ENCODE measurements at places on chromosomes 3 and 15.

DNA sequence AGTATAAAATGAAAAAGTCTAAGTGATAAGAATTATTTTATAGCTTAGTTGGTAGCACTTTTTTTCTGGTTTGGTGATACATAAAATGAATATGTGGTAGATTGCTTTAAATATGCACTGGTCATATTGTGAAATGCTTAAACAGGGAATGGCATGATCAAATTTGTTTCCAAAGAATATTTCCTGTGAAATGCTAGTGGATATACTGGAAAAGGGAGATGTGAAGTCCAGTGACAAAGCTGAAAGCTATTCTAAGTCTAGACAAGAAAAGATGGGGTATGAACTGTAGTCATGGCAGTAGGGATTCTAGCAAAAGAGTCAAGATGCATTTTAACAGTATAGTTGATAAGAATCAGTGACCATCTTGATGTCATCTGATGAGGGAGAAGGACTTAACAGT, 98.9 kb upstream of the MME start:
- DNase-seq, result no peak

DNA sequence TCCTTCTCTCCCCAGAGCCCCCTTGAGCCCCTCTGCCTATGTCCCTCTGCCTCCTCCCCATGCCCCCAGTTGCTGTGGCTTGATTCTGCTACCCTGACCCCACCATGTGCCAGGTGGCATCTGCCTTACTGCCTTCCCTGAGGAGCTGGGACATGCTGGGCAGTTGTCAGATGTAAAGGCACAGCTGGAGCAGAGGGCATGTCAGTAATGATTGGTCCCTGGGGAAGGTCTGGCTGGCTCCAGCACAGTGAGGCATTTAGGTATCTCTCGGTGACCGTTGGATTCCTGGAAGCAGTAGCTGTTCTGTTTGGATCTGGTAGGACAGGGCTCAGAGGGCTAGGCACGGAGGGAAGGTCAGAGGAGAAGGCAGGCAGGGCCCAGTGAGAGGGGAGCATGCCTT, 3.5 kb upstream of the PPCDC start:
- DNase-seq, result no peak

DNA sequence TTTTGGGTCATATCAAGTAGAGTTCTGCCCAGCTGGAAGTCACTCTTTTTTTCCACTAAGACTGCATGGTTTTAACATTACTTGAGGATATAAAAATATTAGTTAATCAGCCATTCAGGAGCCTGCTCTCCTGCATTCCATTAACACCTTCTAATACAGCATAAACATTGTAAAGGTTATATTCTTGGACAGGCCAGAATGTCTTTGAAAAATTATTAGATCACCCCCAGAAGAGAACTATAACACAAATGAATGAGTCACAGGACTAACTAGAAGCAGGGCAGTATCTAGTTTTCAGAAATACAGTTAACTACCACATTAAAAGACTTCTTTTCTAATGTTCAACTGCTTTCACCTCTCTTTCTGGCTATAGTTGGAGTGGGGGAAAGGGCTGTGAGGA, 80.9 kb downstream of the THBS1 start:
- no peak for DNase-seq

GRCh38 chr3:47261301-47261700, 21.3 kb downstream of the KIF9 start:
- no peak for DNase-seq

DNA sequence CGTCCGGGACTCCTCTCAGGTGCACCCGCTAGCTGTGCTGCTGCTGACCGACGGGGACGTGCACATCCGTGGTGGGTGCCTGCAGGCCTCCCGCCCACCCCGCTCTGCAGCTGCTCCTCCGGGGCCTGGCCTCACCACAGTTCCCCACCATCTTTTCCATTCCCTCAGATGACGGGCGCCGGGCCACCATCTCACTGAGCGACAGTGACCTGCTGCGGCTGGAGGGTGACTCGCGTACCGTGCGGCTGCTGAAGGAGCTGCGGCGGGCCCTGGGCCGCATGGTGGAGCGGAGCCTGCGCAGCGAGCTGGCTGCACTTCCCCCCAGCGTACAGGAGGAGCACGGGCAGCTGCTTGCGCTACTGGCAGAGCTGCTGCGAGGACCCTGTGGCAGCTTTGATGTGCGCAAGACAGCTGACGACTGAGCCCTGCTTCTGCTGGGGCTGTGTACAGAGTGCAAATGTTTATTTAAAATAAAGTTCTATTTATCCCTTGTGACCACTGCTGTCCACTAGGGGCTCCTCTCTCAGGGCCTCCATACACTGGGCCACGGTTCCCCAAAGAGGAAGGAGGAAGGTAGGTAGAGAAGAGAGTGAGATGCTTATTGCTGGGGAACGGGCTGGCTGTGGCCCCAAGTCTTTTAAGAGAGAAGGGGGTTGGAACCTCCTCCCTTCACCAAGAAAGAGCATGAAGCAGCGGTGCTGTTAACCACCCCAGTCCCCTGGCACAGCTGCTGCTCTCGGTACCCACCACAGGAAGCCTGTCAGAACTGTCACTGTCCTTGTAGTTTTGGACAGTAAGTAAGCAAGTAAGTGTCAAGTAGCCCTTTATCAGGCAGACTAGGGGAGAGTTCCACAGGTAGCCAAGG, 47.0 kb downstream of the DHX30 start:
- DNase-seq, result no peak

DNA sequence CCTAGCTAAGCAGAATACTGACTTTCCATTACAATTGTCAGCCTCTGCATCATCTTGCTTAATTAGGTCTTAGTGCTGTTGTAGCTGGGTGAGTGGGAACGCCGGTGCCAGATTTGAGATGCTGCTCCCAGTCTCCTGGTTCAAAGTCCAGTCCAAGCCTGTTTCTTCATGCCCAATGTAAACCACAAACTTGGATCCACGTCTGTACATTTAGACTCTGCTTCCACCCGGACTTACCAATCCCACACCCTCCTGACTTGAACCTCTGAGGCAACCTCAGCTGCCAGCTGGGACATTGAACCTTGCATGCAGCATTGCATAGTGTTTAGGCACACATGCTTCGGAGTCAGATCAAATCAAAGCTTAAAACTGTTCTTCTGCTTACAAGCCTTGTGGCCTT, 43.0 kb downstream of the BCL2L10 start:
- no peak for DNase-seq

DNA sequence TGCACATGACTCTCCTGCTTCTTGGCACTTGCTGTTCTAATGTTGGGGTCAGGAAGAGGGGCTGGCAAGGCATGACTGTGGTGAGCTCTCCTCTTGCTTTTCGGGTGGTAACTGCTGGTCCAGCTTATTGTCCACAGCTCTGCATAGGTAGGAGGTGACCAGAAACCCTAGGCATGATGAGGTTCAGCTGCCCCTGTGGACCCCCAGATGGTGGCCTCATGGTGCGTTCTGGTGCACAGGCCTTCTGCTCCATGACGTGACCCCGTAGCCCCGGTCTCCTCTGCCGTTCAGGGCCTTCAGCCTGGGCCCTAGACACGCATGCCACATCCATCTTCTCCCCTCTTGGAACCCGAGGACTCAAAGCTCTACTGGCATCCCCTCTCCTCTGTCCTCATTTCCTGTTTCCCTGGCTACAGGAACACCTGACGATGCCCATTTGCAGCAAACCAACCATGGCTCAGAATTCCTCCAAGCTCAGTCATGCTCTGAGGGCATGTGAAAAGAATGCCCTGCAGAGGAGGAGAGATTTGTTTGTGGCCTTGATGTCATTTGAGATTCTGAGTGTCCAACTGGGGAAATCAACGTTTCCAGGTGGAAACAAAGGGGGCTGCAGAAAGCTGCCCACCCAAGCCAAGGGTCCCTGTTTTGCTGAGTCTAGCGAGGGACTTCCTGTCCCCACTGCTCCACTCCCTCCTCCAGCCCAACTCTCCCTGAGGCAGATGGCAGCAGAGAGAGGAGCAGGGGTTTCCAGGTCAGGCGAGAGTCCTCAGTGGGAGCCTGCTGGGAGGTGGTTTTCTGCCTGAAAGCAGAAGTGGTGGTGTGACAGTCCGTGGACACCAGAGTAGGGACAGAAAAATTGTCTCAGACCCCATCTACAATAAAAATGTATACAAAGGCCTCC, 198.7 kb upstream of the LYSMD4 start:
- no peak for DNase-seq

- no peak for DNase-seq
These were observed 153.4 kb downstream of the RORA start for GRCh38 chr15:61075741-61076140.

GRCh38 chr3:59107856-59108815, 58.3 kb upstream of the CFAP20DC start:
- DNase-seq, result no peak

DNA sequence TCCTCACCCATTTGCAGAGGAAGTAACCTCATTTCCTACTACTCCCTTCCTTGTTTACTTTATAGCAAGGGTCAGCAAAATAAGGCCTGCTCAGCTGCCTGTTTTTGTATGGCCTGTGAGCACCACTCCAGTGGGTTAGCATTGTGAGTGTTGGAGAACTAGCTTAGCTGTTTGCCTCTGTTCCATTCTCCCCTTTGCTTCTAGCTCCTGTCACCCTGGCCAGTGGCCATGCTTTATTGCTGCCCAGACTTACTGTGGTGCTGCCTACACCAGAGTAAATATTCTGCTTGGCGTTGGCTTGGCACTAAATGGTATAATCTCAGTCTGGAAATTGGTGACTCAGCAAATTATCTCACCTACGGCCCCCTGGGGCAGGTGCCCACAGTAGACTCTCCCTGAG, 8.8 kb downstream of the PDCD6IP start:
- DNase-seq, result no peak

- no peak for DNase-seq
These were observed 23.9 kb upstream of the NEK10 start for GRCh38 chr3:27392950-27393679.

- no peak for DNase-seq
These were observed 13.9 kb upstream of the GPR171 start for GRCh38 chr3:151216641-151217607.

- DNase-seq, result no peak
These were observed 2.5 kb upstream of the AMT start for GRCh38 chr3:49424816-49425215.

DNA sequence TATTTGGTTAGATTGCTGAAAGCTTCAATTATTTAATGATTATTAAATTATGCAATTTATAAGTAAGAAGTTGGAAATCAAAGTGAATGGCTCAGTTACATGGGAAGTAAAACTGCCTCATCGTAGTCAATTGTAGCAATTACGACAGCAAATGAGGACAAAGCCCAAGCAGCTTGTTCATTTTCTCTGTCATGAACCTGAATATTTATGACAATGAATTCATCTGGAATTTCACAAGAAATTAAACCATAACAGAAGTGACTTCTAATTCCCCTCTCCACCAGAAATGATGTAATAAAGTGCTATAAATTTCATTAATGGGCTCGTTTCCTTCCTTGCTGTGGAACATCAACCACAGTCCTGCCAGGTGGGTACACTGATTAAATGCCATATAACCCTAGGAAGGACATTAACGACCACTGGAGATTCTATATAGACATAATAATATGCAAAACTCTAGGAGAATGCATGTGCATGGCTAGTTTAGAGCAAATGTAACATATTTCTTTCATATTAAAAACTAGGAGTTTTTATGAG, 273.8 kb upstream of the DCBLD2 start:
- DNase-seq, result no peak

GRCh38 chr3:59857589-59858346, 807.9 kb upstream of the CFAP20DC start:
- DNase-seq, result peak; percentile 62

- DNase-seq, result peak; percentile 85
These were observed 41.8 kb downstream of the SMAD3 start for GRCh38 chr15:67107014-67107812.

- peak; percentile 82 for DNase-seq
These were observed 40.5 kb downstream of the SH3BP5 start for GRCh38 chr3:15291589-15292541.

DNA sequence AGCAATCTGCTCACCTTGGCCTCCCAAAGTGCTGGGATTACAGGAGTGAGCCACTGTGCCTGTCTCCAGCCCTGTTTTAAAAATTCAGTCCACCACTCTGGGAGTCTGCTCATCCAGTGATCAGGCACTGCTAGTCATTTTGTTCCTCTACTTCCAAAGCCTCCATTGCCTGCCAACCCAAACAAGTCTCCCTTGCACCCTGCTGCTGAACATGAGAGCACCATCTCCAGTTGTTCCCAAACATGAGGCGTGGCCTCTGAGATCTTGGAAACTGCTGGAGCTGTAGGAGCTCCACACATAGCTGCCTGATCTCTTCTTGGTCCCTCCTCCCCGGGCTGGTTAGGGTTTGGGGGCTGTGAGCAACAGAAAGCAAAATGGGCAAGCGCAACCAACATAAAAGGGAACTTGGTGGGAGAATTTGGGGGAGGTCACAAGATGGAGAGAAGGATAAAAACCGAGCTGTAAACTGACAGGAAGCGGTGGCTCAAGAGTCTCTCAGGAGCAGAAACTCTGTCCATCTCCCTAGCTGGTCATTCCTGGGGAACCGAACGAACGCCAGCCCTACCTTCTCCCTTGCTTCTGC, 49.6 kb upstream of the TLE3 start:
- no peak for DNase-seq

- DNase-seq, result no peak
These were observed 57.2 kb downstream of the XXYLT1 start for GRCh38 chr3:195213639-195214315.

DNA sequence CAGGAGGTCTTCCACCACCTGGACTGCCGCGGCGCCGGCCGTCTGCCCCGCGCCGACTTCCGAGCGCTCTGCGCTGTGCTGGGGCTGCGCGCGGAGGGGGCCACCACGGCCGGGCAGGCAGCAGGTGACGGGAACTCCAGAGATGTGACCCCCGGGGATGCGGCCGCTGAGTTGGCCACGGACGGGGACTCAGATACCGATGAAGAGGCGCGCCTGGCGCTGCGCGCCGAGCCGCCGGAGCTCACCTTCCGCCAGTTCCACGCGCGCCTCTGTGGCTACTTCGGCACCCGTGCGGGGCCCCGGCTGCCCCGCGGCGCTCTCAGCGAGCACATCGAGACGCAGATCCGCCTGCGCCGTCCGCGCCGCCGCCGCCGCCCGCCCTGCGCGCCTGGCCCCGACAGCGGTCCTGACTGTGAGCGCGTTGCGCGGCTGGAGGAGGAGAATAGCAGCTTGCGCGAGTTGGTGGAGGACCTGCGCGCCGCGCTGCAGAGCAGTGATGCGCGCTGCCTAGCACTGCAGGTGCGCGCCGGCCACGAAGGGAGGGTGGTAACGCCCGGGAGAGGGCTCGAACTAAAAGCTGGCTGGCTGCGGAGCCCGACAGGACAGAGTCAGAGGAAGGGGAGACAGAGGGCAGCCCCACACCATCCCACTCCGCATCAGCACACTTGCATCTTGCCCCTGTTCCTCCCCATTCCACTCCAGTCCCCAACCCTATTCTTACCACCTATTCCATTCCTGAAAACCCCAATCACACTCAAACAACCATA, 885 bp downstream of the EFCC1 start:
- no peak for DNase-seq
